ENCODE measurements at places on chromosomes 12 and 14.

GRCh38 chr12:66090157-66090556 is 40.4 kb downstream of the LLPH start:
- DNase-seq: no peak

- no peak for DNase-seq
These were observed 32.1 kb downstream of the BAZ1A start for GRCh38 chr14:34843011-34843554.

DNA sequence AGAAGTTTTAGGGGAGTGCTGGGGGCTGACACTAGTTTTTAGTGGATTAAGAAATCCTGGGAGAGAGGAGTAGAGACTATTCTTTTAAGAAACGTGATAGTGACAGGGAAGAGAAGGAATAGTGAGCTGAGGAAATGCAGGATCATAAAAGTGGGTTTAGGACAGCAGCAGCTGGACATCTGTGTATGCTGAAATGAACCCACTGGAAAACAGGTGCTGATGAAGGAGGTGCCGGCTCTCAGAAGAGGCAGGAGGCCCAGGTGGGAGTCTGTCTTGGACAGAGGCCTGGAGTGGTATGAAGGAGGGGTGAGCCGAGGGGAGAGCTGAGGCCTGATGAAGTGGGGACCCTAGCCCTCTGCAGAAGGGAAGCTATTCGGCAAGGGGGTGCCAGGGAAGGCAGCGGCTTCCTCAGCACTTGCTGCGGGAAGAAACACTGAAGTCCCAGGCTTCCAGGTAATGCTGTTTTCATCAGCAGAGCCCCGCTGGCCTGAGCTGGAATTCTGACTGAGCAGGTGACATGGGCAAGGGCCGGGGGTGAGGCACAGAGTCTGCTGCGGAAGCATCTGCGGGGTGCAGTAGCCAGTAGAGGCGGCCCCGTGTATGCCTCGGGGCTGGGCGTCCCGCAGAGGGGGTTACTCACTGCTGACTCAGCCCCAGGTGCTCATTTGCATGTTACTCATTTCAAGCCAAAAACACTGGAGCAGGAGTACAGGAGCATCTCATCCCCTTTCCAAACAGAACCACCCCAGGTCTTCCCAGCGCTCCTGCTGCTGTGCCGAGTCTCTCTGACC is 89.7 kb downstream of the TMCC3 start:
- DNase-seq: no peak

DNA sequence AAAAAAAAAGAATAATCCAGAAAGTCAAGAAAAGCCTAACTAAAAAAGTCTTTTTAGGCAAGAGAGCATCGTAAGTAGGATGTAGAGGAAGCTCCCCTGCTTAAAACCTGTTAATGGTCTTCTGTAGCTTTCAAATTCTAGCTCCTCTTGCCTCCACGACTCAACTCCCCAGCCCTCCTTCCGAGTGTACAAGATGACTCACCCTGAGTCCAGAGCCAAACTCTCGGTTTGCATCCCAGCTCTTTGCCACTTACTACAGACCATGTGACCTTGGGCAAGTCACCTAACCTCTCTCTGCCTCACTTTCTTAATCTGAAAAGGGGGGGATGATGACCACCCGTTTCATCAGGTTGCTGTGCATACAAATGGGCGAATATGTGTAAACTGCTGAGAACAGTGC is 460.4 kb downstream of the DPF3 start:
- no peak for DNase-seq

GRCh38 chr12:93440043-93440835 is 1.5 kb downstream of the UBE2N start:
- DNase-seq: no peak

DNA sequence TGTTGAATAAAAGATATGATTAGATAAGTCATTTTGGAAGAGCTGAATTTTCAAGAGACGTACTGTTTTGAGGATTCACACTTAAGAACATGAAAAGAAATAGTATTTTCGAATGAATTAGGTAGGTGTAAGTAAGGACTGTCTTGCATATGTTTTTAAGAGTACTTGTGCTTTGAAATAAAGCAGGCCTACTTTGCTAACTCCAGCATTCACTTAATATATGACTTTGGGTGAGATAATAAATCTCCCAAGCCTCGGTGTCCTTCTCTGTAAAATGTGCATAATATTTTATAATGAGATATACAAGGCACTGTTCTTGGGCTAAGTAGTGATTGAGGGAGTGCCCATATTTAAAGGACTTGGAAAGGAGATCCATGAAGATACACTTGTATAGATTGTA is 54.6 kb downstream of the WASHC4 start:
- DNase-seq: no peak

DNA sequence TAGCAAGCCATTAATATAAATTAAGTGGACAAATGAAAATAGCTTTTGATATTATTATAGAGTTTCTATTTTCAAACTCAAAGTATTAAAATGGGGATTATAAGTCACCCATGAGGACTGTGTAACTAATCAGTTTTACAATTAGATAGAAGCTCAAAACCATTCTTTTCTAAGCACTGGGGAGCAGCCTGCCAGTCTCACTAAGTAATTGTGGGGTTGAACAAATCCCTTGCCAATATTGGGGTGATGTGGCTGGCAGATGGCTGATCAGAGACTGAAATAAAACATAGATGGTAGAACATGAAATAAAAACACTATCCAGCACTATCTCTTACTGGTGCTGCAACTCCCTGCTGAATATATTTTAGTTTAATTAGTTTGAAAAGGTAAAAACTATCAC is 353.2 kb downstream of the FLRT2 start:
- DNase-seq: no peak

GRCh38 chr12:52193991-52194390 is 2.2 kb upstream of the KRT80 start:
- DNase-seq: no peak

DNA sequence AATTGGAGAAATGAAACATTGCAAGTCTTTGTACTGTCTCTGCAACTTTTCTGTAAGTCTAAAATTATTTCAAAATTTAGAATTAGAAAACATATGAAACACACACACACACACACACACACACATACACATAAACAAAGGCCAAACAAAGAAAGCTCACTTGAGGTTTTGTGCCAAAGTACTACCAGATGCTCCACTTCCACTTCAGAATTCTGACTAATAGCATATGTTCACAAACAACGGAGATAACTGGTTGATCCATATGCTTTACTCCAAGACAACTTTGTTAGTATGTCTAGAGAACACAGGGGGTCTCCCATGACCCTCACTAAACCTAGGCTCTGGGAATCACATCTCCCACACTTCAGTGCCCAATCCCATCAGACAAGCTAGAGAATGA is 133.8 kb upstream of the CLEC14A start:
- DNase-seq: no peak

- no peak for DNase-seq
These were observed 6.0 kb upstream of the CHD4 start for GRCh38 chr12:6613015-6613775.

- DNase-seq: no peak
These were observed 485.6 kb downstream of the LRIG3 start for GRCh38 chr12:58434726-58435125.

- DNase-seq: no peak
These were observed 1.2 kb downstream of the DTX3 start for GRCh38 chr12:57605811-57606311.

DNA sequence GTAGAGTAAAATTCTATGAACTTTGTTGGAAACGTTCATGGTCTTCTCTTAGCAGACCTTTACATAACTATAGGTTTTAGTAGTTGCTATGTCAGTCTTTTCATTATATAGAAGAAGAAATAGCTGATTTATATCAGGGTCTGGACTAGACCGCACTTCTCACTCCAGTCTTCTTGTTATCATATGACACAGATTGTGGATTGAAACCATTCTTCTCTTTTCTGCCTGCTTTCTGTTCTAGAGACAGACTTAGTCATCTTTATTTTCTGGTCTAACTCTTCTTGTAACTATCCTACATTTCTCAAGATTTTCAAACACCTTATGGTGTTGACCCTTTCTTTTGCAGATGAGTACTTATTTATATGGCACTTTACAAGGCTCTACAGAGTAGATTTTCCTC is 55.7 kb downstream of the PCNX1 start:
- DNase-seq: no peak

- DNase-seq: no peak
These were observed 227.2 kb downstream of the MED13L start for GRCh38 chr12:116050275-116050674.

- DNase-seq: no peak
These were observed 30.6 kb upstream of the OSBPL8 start for GRCh38 chr12:76590131-76590530.

DNA sequence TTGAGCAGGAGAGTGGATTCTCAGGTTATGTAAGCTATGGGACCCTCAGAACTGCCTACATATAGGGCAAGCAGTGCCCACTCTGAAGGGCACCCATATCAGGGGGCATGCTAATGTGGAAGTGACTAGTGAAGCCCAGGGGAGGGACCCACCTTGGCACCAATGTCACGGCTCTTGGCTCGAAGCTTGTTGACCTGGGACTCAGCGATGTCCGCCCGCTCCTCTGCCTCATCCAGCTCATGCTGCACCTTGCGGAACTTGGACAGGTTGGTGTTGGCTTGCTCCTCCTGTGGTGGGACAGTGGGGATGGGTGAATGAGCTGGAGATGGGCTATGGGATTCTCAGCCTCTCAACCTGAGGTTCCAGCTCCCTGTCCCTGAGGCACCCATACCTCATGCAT is 5.4 kb downstream of the CMTM5 start:
- no peak for DNase-seq

DNA sequence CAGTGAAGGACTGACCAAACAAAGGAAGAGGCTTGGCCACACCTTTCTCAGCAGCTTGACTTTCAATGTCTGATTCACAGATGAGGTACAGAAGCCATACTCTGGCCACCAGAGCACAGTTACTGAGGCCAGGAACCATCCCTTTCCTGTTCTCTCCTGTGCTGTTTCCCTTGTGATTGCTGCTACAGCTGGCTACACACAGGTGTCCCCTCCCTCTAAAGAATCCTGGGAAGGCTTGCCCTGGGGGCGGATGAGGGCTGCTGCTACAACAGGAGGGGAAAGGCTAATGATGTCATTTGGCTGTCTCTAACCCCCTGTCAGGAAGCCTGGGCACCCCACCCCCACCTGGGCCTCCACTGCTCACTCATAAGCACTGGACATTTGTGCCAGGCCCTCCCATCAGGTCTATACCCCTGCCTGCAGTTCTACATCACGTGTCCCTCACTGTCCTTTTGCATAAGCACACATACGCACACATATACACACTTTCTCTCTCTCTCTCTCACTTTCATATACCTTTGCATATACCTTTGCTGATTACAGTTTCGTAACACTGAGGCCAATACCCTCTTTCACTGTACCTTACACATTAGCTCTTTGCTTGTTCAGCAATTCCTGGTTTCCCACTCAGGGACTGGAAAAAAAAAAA is 41.4 kb downstream of the PRPF40B start:
- DNase-seq: no peak

GRCh38 chr14:68994056-68994455 is 15.0 kb upstream of the ACTN1 start:
- DNase-seq: no peak

GRCh38 chr14:103521438-103521950 is 1.1 kb downstream of the CKB start:
- no peak for DNase-seq

DNA sequence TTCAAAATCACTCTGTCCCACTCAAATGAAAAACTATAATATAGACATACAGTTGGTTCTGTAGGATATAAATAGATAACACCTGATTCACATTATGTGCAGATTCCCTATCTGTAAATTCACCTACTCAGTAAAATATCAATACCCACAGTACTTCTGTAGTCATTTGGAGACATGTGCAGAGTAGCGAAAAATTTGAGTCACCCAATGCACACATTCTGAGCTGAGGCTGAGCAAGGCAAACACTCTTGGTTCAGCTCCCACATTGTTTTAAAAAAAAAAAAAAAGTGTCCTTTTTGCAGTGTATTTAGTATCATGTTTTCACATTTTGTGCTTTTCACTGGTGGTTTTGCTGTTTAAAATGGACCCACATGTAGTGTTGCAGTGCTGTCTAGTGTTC is 27.3 kb upstream of the BBS10 start:
- no peak for DNase-seq

GRCh38 chr14:94934276-94934810 is 164.4 kb upstream of the GSC start:
- DNase-seq: no peak

DNA sequence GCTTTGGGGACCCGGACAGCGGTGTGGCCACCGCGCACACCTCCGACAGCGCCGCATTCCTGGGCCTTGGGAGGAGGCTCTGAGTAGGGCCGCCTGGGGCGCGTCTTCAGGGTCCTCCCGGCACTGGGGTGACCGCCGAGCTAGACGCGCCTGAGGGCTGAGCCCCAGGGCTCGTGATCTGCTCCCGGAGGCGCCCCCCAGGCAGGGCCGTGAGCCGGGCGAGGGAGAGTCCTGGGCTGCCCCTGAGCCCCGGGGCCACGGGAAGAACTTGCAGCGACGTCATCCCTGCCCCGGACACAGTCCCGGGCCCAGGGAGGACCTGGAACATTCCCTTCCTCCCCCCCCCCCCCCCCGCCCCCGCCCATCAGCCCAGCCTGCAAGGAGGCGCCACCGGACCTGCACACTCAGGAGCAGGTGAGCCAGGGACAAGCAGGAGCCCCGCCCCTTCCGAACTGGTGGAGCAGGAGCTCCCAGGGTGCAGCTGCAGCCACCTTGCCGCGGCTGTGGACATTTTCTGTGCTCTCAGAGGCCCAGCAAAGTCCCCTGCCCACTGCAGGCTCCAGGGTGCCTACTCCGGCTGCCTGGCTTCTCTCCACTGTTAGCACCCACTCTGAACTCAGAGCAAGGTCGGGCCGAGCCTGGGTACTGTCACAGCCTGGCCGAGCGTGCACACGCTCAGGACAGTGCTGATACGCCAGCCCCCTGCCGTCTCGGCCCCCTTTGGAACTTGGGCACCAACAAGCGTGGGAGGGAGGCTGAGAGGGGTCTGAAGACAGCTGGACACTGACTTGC is 50.7 kb downstream of the A2M start:
- no peak for DNase-seq

DNA sequence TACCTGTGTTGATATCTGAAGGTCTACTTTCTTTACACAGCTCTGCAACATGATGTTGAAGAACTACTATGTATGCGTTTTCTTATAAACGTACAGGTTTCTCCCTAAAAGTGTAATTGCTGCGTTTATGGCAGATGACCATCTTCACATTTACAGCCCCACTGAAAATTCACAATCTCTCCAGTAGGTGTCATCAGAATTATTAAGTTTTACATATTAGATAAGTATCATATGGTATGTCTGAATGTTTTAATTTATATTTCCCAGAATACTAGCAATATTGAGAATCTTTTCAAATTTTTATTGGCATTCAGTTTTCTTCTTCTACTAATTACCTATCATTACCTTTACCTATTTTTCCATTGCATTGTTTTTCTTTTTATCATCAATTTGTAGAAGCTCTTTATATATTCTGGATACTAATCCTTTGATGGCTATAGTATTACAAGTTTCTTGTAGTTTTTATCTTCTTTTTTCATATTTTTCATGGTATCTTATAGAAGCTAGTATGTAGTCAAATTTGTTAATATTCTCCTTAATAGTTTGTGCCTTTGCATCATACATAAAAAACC is 123.5 kb downstream of the CAPZA3 start:
- DNase-seq: no peak

- no peak for DNase-seq
These were observed 175.1 kb upstream of the SLC38A2 start for GRCh38 chr12:46547421-46548354.

GRCh38 chr12:29088611-29089219 is 60.4 kb upstream of the FAR2 start:
- no peak for DNase-seq

Data from activated gamma-delta T cell treated with anti-CD3 and anti-CD28 coated beads, Interleukin-2, amount 50 U/mL, for 16 hours (primary cell).